ENCODE measurements at places on chromosomes 7 and 10.
A peak's percentile ranks its signal among the peaks of the same experiment; 100 is the strongest.

DNA sequence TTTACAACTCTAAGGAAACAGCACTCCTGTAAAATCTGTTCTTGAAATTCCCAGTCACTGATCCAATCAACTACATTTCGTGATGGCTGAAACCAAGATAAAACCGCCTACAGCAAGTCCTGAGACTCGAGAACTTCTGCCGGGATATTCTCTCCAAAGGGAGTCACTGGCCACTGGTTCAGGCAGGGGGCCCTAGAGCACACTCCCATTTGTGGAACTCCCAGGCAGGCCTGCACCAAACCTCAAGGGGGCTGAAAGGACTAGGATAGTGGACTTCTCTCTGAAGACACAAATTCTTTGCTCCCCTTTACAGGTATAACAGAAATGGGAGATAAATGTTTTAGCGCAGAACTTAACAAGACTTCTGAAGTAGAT lies 16.3 kb downstream of the CYTH3 start:
- DNase-seq: no peak

- DNase-seq: no peak
Observed at GRCh38 chr7:44914992-44915607, 29.8 kb upstream of the PURB start.

- DNase-seq: no peak
Observed at GRCh38 chr10:114095559-114096337, 52.1 kb downstream of the ADRB1 start.

GRCh38 chr7:129925416-129926002 lies 27.3 kb downstream of the UBE2H start:
- DNase-seq: no peak

DNA sequence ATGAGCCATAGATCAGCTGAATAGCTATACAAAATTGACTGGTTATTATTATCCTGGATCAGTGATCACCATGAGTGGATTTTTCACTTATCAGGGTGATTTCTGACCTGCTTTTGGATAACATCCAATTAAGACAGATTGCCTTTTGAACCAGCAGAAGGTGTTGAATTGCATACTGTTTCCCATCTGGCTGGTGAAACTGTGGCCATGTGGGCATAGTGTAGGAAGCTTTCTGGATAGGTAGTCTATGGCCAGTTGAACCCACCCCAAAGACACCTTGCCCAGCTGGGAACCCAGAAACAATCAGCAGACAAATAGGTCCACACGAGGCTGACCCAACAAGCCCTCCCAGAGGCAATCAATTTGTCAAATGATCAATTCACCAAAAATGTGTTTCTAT lies 29.3 kb downstream of the DNAJC12 start:
- DNase-seq: peak; percentile 35

DNA sequence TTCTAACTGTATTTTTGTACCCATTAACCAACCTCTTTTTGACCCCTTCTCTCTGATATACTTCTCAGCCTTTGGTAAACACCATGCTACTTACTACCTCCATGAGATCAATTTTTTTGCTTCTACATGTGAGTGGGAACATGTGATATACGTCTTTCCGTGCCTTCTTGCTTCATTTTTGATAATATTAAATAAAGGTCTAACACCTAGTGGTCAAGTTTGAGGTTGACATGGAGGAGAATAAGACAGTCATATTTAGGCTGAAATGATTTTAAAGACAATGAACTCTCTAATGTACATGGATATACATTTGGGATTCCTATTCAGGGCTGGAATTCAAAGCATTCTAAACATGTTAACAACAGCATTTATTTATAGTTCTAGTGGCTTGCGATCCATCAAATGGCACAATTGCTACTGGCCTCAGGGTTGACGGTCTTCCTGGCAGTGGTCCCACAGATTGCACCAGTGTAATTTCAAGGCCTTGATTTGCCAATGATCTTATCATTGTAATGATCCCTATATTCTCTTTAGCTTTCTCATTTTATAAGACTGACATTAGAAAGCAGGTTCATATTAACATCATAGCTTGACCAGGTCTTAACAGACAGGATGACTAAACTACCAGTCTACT lies 315.9 kb upstream of the ETV1 start:
- no peak for DNase-seq

- no peak for DNase-seq
Observed at GRCh38 chr7:88322151-88322550, 15.5 kb upstream of the STEAP4 start.

DNA sequence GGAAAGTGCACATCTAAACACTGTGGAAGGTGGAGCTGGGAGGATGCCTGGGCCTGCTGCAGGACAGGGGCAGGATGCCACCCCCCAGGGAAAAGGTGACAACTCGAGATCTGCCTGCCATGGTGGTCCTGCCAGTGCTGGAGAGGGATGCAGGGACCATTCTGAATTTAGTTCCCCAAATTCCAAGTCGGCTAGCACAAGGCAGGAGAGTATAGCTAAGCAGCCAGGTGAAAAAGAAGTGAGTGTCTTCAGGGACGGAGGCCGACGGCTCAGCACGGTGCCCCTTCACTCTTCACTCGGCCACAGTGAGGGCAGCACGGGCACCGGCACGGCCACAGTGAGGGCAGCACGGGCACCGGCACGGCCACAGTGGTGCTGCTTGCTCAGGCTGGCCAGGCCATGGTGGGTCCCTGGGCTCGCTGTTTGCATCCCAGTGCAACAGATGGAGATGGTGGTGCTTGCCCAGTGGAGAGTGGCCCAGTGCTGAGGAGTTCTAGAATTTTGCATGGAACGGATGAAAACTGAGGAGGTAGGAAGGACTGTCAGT lies 161.3 kb upstream of the SHH start:
- no peak for DNase-seq

- DNase-seq: no peak
Observed at GRCh38 chr10:105150259-105150880, 509.3 kb downstream of the SORCS3 start.

- no peak for DNase-seq
Observed at GRCh38 chr7:39291628-39292410, 274.4 kb upstream of the YAE1 start.

DNA sequence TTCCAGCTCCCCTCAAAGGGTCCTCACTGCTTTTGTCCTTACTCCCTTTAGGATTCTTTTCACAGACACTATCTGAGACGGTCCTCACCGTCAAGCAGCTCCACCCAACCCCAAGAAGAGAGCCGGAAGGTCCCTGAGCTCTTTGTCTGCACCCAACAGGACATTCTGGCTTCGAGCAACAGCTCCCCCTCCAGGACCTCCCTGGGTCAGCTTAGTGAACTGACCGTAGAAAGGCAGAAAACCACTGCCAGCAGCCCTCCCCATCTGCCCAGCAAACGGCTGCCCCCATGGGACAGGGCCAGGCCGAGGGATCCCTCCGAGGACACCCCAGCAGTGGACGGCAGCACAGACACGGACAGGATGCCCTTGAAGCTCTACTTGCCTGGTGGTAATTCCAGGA lies 19.9 kb downstream of the MINDY4 start:
- DNase-seq: no peak

DNA sequence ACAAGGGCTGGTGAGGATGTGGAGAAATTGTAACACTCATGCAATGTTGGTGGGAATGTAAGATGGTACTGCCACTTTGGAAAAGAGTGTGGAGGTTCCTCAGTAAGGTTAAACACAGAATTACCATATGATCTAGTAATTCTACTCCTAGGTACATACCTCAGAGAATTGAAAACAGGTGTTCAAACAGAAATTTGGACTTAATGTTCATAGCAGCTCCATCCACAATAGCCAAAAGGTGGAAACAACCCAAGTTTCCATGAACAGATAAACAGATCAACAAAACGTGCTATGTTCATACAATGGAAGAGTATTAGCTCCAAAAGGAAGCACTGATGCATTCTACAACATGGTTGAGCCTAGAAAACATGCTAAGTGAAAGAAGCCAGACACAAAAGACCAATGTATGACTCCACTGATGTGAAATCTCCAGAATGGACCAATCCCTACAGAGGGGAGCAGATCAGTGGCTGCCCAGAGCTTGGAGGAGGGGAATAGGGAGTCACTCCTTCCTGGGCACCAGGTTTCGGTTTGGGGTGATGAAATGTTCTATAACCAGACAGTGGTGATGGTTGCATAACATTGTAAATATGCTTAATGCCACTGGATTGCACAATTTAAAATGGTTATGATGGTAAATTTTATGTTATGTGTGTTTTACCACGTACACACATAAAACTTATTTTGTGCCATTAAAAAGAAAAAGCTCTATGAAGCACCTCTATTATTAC lies 5.7 kb upstream of the WDR86 start:
- DNase-seq: no peak

GRCh38 chr10:102593074-102593803 lies 51.0 kb upstream of the TRIM8 start:
- DNase-seq: no peak

DNA sequence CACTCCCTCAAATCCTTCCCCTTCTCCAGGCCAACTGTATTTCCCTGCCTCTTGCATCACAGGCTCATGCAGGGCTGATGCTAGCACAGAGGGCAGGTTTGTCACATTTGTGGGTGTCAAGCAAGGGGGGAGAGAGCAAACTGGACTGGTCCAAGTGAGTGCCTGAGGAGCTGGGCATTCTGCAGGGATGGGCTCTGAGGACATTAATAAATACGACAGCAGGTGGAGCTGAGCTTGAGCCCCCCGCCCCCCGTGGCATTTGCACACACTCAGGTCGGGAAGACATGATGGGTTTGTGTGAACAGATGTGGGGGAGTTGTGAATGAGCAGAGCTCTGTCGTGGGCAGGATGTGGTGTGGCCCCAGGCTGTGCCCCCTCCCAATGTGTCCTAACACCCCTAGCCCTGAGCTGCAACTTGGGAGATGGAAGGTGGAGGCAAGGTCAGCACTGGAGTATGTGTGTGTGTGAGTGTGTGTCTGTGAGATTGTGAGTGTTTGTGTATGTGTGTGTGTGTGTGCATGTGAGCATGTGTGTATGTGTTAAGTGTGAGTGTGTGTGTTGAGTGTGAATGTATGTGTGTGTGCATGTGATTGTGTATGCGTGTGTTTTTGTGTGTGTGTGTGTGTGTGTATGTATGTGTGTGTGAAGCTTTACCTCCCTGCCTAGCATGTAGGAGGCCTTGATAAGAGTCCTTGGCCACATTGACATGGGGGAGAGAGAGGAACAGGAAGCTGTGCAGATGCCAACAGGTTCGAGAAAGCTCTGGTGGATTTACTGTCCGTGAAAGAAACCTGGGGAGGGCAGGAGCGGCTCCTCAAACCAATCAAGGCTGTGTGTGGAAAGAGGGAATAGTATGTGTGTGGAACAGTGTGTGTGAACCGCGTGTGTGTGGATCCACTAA lies 9.1 kb downstream of the RASSF4 start:
- peak; percentile 25 for DNase-seq

- DNase-seq: peak; percentile 70
Observed at GRCh38 chr7:2195400-2196246, 37.1 kb downstream of the MAD1L1 start.

GRCh38 chr7:45342236-45342635 lies 184.6 kb downstream of the RAMP3 start:
- DNase-seq: no peak

DNA sequence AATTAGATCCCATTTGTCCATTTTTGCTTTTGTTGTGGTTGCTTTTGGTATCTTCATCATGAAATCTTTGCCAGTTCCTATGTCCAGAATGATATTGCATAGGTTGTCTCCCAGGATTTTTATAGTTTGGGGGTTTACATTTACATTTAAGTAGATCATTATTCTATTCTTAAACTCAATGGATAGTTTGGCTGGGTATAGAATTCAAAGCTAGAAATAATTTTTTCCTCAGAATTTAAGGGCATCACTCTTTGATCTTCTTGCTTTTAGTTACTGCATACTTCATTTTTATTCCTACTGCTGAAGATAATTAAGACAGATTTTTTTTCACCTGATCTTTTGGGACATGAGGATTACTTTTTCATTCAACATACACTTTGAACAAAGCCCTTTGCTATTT lies 29.8 kb downstream of the SFR1 start:
- no peak for DNase-seq

GRCh38 chr7:42981601-42982000 lies 49.4 kb downstream of the MRPL32 start:
- no peak for DNase-seq

- no peak for DNase-seq
Observed at GRCh38 chr7:55532150-55532917, 40.0 kb downstream of the VOPP1 start.

- peak; percentile 89 for DNase-seq
Observed at GRCh38 chr7:82572195-82572880, 128.8 kb upstream of the CACNA2D1 start.

DNA sequence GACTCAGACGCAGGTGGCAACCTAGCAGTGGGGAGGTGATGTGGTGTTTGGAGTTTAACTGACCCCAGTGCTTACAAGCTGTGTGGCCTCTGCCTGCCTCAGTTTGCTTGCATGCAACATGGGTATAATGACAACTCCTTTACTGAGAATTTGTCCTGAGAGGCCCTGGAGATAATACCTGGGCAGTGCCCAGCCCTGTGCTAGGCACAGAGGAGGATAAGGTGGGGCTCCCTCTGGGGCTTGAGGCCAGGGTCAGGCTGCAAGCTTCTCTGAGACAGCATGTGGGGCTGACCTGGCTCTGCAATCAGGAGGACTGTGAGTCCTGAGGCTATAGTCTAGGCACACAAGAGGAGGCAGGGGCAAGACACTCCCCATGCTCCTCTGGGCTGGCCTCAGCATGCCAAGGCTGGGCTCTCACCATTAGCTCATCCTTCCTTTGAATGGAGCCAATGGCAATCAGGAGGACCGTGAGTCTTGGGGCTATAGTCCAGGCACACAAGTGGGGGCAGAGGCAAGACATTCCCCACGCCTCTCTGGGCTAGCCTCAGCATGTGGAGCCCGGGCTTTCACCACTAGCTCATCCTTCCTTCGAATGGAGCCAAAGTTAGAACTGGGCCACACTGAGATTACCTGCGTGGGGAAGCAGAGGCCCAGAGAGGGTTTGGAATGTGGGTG lies 147.9 kb downstream of the RPS24 start:
- no peak for DNase-seq

GRCh38 chr10:93261961-93262610 lies 188.4 kb downstream of the CYP26A1 start:
- no peak for DNase-seq

- DNase-seq: no peak
Observed at GRCh38 chr7:70486977-70487376, 645.0 kb upstream of the GALNT17 start.

DNA sequence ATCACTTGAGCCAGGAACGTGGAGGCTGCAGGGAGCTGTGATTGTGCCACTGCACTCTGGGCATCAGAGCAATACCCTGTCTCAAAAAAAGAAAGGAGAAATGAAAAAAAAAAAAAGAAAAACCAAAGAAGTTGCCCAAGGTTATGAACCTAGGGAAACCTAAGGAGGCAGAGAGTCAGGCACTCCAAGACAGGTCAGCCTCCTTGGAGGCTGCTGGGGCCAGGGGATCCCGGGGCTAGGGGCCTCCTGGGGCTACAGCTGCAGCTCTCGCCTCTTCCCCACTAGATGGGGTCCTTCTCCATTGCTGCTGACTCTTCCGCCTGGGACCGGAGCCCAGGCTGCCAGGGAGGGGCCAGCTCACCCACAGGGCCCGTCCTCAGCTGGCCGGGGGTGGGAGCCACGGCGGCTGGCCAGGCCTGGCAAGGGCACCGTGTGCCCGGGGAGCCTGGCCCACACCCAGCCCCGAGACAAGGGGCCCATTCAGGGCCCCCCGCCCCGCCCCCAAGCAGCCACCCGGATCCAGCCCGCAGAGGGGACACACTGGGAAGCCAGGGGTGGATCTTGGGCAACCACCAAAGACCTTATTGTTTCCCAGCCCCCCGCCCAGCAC lies 1.7 kb upstream of the SPACDR start:
- DNase-seq: peak; percentile 14

GRCh38 chr7:148303295-148304082 lies 287.1 kb upstream of the C7orf33 start:
- peak; percentile 28 for DNase-seq

All from NCI-H524 (cell line).